Fibroblast of skin of left quadriceps (primary cell): ENCODE measurements at places on chromosomes 5 and 9.
A peak's percentile ranks its signal among the peaks of the same experiment; 100 is the strongest.

- DNase-seq = no peak
Measured at GRCh38 chr9:70594386-70594944, 180.0 kb upstream of the KLF9 start.

- no peak for DNase-seq
Measured at GRCh38 chr5:172877466-172878260, 43.6 kb downstream of the ERGIC1 start.

GRCh38 chr9:128747241-128747640, 23.3 kb upstream of the ZDHHC12 start:
- DNase-seq = no peak

DNA sequence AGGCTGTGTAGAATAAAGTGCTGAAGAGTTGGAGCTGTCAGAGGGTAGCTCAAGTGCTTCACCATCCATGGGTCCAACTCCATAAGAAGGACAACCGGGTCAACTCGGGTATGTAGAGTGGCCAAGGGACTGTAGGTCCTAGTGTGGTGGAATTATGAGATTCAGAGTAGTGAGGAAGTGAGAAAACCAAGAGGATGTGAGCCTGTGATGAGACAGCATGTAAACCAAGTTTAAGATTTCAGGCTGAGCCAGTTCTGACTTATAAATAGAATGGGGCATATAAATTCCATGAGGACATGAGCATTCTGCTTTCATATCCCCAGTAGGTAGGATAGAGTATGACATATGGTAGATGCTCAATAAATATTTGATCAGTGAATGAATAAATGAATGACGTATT, 96.3 kb downstream of the CFAP95 start:
- DNase-seq = no peak

GRCh38 chr5:116859666-116860320, 285.2 kb upstream of the SEMA6A start:
- no peak for DNase-seq

GRCh38 chr9:125932012-125932411, 184.8 kb downstream of the PBX3 start:
- DNase-seq = peak; percentile 92

DNA sequence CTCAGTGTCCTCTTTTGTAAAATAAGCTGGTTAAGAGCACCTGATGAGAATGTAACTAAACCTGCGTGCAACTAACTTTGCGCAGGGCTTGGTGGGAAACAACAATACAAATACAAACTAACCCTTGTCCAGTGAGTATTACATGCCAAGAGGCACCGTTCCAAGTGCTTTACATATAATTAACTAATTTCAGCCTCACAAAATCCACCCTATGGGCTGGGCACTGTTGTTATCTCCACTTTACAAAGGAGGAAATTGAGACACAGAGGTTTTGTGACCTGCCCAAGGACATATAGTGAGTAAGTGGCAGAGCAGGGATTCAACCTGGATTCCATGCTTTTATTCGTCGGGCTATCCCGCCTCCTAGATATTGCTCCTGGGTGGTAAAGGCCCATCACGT, 26.2 kb upstream of the TNIP1 start:
- no peak for DNase-seq
